ENCODE measurements at places on chromosomes 4 and X. TPM values are rescaled to one million over a fixed set of nuclear protein-coding genes. Genes with fewer than 3 reads are reported as not detected.

JADE3 gene
- total RNA-seq: 12.4 TPM

CT45A1 gene
- total RNA-seq: not detected

CHRNA9 gene
- not detected for total RNA-seq

TMPRSS11A gene
- not detected for total RNA-seq

EFHC2 gene
- not detected for total RNA-seq

ITGB1BP2 gene
- total RNA-seq: 2.7 TPM

Measured in vein endothelial cell (primary cell).